ENCODE measurements at places on chromosomes 3 and 15.
A peak's percentile ranks its signal among the peaks of the same experiment; 100 is the strongest.

DNA sequence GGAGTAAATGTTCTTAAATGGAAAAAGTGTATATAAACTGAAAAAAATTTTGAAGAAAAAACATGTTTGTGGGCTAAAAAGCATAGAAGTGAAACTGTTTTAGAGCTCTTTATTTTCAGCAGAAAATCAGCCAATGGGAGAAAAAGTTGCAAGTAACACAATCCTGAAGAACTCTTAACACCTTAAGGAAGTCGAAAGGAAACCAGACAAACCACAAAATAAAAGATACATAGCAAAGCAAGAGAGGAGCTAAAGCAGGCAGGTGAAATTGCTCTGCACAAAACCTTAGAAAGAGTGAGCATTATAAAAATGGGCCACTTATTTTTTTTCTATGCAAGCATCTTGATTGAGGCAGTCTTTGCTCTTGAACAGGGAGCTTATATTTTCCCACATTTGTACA lies 300.5 kb downstream of the RAP2B start:
- no peak for DNase-seq

DNA sequence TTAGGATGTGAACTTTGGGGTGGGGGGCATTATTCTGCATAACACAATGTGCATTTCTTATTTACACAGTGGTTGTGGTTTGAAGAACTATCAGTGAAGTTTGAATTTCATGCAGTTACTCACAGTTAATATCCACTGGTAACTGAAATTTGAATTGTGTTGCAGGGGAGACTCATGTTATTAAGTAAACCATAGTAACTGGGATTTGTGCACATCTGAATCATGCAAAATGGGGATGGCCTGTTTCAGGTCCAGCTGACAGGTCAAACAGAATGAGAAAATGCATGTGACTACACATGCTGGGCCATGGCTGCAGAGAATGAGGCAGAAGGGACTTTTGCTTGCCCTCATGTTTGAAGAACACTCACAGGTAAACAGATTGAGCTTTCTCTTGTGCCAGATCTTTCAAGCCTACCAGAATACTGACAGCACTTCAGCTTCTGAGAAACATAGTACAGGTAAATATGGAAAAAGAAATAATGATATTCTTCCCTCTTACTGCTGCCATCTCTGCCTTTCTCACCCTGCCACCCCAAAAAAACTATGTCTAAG lies 115.0 kb downstream of the POLQ start:
- DNase-seq = no peak

DNA sequence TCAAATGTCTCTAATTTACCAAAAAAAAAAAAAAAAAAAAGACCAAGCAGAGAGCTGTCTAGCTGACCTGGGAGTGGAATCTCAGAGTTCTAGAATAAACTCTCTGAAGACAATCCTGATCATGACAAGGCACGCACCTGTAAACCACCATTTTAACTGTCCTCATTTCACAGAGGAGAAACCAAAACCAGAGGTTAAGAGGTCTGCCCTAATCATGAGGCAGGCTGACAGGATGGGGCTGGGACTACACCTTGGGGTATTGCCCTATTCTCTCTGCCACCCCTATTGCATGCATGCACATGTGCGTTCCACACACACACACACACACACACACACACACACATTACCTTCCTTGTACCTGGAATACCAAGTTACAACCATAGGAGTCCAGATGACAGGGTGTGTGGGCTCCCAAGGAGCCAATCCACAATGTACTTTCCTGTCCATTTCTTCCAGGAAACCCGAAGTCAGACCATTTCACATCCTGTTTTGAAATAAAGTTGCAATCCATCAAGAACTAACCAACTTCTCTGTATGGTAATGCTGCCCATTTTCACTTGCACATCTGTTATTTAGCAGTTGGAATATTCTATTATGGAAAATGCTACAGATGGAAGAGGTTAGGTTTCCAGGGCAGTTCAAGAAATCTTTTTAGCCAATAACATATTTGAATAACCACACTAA lies 34.6 kb downstream of the HSPBAP1 start:
- peak; percentile 58 for DNase-seq

DNA sequence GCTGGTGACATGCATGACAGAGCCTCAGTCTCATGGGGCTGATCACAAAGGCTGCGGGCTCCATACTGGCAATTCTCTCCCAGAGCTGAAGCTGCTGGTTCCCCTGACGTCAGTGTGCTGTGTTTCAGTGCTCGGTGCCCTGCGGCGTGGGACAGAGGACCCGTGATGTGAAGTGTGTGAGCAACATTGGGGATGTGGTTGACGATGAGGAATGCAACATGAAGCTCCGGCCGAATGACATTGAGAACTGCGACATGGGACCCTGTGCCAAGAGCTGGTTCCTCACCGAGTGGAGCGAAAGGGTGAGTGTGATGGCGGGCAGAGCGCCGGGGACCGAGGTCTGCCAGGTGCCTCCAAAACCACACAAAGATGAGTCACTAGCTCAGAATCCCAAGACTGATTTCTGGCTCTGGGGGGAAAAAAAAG lies 62.0 kb upstream of the NR2E3 start:
- peak; percentile 11 for DNase-seq

GRCh38 chr3:115626721-115627120 lies 3.4 kb downstream of the GAP43 start:
- DNase-seq = no peak

DNA sequence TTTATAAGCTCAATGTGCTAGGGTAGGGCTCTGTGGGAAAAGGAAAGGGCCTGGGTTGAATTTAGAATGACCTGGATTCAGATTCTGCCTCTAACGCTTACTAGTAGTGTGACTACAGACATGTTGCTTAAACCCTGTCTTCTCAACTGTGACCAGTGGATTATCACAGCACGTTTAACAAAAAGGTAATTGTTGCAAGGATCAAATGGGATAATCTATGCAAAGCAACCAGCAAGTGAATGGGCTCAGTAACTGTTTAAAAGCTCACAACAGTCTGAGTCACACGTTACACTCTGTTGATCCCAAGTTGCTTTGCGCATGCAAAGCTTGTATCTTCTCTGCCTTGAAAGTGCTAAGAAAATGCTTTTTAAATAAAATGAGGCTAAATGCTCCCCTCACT lies 236.5 kb downstream of the IL20RB start:
- DNase-seq = no peak

DNA sequence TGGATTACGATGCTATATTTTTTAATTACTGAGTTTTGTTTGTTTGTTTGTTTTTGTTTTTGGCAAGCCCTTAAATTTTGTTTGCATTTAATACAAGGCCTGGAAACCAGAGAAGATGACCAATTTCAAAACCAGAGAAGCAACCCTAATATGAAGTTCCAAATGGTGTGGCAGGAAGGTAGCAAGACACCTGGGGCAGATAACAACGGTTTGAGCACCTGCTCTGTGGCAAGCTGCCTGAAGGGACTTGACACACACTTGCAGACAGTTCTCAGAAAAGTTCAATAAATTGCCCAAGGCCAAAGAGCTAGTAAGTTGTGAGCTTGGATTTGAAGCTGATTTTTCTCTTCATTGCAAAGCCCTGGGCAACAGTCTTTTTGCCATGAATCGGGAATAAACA lies 151.2 kb upstream of the UBE2E1 start:
- no peak for DNase-seq

- DNase-seq = peak; percentile 63
These were observed 24.4 kb upstream of the TXNRD3 start for GRCh38 chr3:126679318-126679751.

DNA sequence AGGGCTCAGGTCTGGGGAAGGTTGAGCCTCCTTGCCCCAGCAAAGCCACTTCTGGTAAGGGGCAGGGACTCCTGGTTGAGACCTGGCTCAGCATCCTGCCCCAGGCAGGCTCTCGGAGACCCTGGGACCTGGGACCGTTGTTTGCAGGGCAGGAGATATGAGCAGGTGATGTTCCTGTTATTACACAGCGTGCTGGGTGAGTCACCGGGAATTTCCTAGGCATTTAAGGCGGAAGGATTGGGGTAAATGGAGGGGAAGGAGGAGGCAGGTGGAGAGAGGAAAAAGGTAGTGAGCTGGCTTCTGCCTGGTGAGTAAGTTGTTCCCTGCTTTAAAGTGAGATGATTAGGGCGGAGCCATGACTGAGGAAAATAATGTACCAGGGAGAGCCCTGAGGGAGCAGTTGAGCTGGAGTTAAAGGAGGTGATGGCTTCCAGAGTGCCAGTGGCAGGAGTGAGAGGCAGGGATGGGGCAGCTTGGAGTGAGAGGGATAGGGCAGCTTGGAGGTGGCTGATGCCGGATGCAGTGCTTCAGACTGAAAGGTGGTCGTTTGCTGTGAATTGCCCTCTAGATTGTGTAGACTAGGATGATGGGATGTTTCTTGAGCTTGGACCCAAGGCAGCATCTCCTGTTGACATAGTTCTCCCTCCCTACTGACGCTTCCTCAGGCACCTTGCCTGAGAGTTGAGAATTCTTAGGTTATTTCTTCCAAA lies 79.4 kb downstream of the AAGAB start:
- DNase-seq = no peak

GRCh38 chr3:44886561-44886960 lies 12.2 kb downstream of the TGM4 start:
- DNase-seq = no peak

GRCh38 chr3:179323197-179324110 lies 623 bp downstream of the ZNF639 start:
- DNase-seq = peak; percentile 75

GRCh38 chr15:94186770-94187331 lies 44.5 kb upstream of the MCTP2 start:
- DNase-seq = no peak

DNA sequence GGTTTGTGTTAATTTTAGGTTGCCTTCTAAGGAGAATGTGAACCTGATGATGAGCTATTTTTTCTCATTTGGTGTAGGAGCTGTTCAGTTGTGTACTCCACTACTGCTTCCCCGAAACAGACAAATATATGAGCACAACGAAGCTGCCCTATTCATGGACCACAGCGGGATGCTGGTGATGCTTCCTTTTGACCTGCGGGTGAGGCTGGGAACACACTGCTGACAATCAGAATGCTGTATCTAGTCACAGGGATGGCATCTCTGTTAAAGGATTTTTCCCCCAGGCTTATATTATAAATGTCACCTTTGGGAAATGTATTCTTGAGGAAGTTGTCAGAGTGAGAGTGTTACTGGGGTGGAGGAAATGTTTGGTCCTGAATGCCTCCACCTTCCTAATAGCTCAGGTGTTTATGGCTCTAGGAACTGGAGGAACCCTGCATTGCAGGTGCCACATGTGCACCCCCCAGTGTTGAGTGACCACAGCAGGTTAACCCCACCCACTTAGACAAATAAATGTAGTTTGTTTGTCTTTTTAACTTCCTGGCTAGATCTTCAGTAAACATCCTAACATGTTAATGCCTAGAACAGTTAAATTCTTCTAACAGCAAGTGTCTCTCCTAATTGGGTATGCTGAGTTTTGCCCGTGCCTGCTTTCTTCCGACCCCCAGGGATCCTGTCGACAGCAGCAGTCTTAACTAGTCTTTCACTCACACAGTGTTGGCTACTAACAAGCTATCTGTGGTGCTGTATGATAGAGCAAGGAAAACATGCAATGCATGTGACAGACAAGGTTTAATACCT lies 35.7 kb downstream of the SRP14 start:
- DNase-seq = no peak

DNA sequence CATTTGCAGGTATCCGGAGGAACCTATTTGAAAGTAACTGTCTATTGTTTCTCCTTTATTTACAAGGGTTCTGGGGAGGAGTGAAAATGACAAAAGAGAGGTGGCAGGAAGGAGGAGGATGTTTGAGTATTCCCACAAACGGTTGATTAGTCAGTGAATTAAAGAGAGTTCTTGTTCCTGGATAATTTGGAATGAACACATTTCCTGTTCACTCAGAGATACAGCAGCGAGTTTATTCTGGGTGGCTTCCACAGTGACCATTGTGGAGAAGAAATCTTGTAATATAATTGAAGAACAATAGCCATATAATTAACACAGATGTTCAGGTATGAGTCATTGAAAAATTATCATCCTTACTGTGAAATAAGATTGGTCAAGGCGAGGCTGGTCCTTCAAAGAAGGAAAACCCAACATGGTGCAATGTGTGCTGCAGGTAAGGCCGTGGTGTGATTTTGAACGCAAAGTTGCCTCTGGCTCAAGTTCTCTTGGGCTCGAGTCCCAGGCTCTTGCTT lies 77.3 kb downstream of the NFKBIZ start:
- DNase-seq = peak; percentile 57

DNA sequence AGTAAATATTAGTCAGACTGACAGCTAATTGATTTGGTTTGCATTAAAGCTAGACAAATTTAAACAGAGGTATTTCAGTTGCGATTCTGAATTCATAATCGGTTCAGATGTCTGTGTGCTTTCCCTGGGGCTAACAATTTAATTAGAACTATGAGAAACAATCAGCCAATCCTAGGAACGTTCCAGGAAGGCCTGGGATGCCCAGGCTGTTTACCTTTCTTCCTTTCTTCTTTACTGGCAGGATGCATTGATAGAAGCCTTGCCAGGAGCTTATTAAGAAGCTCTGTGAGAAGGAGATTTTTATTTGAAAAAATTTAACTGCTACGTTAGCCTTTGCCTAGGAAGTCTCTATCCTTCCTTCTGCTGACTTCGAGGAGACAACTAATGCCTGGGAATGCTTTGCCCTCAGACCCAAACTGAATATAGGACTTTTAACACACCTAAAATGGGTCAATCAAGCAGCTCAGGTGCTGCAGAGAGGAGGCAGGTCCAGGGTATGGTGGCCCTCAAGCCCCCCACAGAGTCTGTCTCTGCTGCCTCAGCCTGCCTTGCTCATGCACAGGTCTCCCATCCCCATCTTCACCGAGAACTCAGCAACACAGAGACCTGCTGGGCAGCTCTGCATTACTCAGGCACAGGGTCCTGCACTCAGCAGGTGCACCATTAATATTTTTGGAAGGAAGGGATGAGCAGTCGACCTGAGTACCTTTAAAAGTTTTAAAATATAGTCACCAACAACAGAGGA lies 48.5 kb downstream of the PCSK6 start:
- DNase-seq = no peak

DNA sequence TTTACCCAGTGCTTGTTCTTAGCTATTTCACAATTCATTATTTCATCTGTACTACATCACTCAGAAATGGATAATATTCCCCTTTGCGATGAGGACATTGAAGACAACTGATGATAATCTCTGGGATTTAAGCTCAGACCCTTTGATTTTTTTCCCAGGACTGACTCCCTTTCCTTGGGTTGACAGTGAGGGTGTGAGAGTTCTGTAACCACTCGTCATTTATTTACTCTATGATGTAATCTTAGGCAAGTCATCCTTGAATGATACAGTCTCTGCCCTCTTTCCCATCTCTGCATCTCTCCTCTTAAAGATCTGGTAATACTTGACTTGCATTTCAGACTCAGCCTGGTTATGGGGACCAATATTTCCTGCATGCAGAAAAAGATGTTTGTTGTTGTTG lies 1041.7 kb downstream of the AGBL1 start:
- no peak for DNase-seq
